ENCODE measurements at places on chromosomes 3 and 15.

- no peak for DNase-seq
Observed at GRCh38 chr15:46815240-46815639, 902.1 kb upstream of the SEMA6D start.

- peak; percentile 93 for DNase-seq
Observed at GRCh38 chr15:63582718-63583426, 14.3 kb upstream of the FBXL22 start.

DNA sequence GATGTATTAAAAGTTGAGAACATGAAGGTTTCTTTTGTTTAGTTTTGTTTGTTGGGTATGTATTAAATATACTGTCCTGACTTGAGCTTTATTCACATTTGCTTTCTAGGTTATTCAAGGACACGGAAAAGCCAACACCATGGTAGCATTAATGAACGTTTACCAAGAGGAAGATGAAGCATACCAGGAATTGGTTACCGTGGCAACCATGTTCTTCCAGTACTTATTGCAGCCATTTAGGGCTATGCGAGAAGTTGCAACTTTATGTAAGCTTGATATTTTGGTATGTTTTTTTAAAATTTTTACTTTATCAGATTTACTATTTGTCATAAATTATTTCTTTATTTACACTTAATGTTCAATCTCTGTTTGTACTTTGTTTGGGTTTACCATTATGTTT is 3.6 kb downstream of the WHAMM start:
- no peak for DNase-seq

GRCh38 chr15:32866454-32867312 is 148.9 kb downstream of the GREM1 start:
- peak; percentile 70 for DNase-seq

GRCh38 chr3:13670292-13670691 is 121.4 kb downstream of the FBLN2 start:
- DNase-seq: no peak

GRCh38 chr3:153315781-153316180 is 153.8 kb downstream of the RAP2B start:
- DNase-seq: no peak

DNA sequence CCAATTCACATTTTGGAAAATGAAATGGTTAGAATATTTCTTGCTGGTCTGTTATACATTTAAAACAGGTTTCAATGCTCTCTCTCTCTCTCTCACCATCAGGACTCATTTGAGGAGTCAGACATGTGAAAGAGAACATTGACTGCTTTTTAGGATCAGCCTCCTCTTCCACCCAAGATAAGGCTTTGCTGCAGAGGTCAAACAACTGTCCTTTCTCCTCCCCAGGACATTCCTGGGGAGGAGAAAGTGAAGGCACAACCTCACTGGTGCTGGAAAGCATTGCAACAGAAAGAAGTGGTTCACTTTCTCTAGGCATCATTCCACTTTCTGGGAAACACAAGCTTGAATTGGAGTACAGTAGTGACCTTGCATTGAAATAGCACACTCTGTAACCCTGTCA is 409.1 kb upstream of the NR2F2 start:
- DNase-seq: no peak

- no peak for DNase-seq
Observed at GRCh38 chr3:122074621-122075265, 19.6 kb downstream of the CD86 start.

DNA sequence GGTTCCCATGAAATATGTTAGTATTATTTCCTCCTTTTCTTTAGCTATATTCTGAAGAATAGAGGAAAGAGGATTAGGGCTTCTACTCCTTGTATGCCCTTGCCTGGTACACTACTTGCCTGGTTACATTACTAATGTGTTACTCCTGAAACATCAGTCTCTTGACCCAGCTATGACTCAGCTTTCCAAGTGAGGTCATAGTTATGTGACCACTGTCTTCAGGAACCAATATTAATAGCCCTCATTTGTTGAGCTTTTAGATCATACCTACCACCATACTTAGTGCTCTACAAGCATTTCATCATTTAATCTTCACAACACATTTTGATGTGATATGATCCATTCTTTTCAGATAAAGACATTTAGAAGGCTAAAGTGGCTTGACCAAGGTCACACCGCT is 60.3 kb downstream of the CMSS1 start:
- peak; percentile 92 for DNase-seq

DNA sequence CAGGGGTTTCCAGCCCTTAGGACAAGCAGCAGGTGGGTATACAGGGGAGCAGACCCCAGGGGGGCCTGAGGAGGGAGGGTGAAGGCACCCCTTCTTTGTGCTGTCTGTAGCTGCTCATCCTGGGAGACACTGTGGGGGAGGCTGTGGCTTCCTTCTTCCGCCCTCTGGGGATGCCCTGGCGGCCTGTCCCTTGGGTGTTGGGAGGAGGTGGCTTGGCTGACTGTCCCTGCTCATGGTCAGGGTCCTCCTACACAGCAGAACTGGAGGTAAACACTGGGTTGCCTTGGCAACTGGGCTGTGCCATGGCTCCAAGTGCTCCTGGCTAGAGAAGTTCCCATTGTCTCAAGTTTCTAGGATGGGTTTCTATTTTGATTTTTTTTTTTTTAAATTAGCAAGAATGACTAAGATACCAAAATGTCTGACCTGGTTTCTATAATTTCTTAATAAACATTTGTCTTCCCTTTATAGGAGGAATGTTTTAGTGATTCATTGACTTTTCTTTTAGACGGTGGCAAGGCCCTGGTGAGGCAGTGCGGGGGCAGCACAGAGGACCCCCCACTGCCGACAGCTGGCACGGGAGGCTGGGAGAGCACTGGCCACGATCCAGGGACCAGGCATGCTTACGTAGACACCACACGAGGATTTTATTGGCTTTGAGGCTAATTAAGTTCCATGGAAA is 12.4 kb downstream of the KLF13 start:
- DNase-seq: peak; percentile 86

DNA sequence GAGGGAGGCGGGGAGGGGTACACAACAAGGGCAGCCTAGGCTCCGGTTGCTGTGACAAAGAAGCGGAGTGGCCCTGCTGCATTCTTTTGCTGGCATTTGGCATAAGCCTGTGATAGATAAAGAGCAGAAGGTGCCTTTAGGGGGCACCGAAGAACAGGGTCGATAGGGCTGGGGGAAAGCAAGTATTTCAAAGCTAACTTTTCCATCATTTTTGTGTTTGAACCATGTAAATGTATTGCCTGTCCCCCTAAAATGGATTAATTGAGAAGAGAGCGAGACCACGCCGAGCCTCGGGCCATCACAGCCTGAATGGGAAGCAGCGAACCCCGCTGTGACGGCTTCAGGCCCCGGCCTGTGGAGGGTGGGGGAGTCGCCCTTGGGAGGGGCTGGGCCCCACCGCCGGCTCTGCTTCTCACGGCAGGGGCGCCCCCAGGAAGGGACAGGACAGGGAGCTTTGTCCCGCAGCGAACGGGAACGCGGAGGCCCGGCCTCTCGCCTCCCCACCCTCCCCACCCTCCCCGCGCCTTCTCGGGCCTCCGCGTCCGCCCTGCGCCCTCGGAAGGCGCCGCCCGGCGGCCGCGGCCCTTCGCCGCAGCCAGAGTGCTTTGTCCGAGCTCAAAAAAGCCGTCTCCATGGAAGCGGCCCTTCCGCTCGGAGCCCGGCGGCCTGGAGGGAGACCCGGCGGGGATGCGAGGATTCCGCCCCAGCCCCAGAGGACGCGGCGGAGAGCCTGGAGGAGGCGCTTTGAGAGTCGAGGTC is 32.4 kb upstream of the ALDH1L1 start:
- peak; percentile 68 for DNase-seq

GRCh38 chr3:31210068-31210645 is 315.7 kb upstream of the GADL1 start:
- no peak for DNase-seq

GRCh38 chr3:82353306-82354171 is 592.1 kb upstream of the GBE1 start:
- DNase-seq: no peak

DNA sequence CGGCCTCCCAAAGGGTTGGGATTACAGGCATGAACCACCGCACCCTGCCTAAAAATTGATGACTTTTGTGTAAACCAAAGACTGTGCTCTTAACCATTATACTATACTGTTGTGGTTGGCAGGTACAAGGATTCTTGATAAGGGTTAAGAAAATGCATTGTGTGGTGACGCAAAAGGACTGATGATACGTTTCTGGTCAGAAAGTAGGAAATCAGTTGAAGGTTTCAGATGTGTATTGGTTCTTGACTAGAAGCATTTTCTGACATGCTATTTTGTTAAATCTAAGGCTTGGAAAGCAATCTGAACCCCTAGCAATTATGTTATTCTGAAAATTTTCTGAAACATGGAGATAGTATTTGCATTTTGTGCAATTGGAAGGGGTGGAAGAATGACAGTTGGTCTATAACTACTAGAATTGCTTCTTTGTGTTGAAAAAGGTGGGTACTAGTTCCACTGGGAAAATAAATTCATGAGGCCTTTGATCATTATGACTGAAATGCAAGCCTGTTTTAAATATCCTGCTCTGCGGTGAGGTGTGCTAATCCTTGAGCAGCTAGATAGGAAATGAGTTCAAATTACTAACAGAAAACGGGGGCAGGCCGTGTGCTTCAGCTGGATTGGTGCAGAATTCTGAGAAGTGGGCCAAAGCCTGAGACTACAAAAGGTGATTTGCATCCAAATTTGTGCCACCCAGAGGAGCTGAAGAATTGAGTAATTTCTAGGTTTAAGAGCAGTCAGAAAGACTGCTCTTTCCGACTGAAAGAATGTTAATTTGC is 66.0 kb upstream of the LRRFIP2 start:
- DNase-seq: no peak

DNA sequence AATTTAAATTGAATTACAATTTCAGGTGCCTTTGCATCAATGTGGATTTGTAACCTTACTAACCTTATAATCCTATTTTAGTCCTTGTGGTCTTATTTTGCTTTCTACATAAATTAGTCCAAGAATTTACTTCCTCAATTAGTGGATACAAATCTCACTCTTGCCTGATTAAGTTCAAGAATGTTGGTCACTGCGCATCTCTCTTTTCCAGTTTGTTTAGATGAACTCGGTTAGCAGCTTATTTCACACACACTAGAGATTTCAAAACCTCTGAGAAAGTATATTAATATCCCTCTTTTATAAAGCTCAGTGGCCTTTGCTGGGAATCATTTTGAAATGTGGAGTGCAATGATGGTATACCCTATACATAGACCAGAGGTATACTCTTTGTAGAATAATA is 243.4 kb downstream of the DTWD1 start:
- no peak for DNase-seq

DNA sequence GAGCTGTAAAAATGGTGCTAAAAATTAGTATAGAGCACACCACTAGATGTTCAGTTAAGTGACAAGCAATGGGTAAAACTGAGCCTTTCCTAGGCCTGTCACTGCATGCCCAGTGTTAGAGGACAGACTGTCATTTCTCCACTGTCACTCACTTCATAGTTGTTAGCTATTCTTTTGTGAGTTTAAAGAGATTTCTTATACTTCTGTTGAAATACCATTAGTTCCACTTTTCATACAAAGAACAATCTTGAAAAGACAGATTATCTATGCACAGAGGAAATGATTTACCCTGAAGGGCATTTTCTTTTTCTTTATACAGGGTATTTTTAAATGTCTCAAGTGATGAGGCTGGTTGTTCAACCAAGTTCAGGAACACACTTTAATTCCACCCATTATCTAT is 28.3 kb upstream of the CHMP2B start:
- no peak for DNase-seq

- peak; percentile 98 for DNase-seq
Observed at GRCh38 chr15:82159922-82160321, 102.6 kb downstream of the EFL1 start.

DNA sequence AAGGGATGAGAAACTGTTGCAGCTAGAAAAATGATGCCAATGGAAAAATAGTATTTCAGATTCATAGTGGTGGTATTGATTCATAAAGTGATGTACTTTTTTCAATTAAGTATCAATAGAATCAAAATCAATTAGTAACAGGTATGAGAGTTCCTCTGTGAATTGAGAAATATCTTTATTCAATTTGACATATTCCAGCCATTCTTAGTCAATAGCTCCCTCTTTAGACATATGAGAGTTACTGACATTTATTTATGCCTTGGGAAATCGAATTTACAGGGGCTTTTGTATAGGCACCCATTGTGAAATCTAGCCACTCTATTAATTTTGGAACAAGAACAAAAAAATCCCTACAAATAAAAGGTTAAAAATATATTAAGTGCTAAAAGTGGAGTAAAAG is 386.9 kb upstream of the CNTN3 start:
- DNase-seq: peak; percentile 9

- no peak for DNase-seq
Observed at GRCh38 chr3:197253238-197253947, 45.0 kb downstream of the DLG1 start.

DNA sequence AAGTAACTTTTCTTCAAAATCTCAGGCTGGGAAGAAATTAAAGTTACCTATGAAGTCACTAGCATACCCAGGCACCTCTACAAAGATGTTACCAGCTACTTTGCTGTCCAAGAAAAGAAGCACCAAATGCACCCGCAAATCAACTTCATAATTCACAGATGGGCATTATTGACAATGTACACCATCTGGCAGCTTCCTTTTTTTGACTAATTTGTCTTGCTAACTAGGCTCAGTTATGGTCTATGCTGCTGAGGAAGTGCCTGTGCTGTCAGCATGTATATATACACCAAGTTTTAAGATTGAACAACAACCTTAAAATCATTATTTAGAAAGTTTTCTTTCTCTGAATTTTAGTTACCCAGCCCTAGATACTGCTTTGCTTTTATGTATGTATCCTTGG is 93.8 kb downstream of the NSUN3 start:
- no peak for DNase-seq

DNA sequence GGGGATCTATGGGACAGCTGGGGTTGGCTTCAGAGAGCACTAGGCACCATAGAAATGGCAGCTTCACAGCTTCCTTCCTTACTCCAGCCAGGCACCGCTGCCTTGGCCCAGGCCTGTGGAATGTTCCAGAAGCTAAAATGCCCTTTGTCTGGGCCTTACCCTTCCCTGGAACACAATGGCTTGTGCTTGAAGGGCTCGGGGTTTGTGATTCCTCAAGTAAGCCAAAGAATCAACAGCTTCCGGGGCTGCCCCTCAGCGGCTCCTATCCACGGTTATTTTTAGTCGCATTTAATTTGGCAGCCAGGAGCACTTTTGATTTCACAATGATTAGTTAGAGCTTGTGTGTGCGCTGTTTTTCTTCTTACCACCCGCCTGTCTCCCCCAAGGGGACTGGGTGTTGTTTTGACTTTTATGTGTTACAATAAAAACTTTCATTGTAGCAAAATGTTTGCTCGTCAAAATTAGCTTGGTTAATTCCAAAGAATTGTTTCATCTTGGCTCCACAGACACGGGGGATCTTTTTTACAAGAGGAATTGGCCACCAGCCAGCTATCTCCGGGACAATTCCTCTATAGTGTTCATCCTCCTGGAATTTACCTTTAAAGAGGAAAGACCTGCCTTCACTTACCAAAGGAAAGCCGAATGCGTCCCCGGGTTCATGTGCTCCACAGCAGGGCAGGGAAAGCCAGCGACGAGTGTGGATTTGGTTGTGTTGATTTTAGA is 73.8 kb downstream of the TLE3 start:
- peak; percentile 18 for DNase-seq

- no peak for DNase-seq
Observed at GRCh38 chr15:95663156-95664100, 667.1 kb upstream of the NR2F2 start.

GRCh38 chr3:59684766-59685165 is 634.9 kb upstream of the CFAP20DC start:
- DNase-seq: no peak

Data from kidney tubule cell (primary cell).